ENCODE measurements at places on chromosomes 12 and 14.

DNA sequence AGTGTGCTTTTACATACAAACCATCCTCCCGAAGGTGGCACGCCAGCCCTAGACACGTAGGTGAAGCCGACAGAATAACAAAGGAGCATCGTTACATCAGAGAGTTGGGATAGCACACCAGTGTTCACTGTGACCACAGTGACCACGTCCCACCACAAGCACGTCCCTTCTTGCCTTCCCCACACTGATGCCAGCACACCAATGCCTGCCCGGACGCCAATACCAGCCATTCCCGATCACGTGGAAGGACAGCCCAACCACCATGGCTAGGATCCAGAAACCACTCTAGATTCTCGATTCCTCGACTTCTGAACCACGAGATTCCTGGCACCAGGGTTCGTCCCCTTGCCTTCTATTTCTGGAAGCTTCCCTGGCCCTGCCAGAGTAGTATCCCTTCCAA, 48.0 kb upstream of the GPR68 start:
- no peak for DNase-seq

- no peak for DNase-seq
These were observed 30.1 kb downstream of the IFT43 start for GRCh38 chr14:76015668-76016067.

DNA sequence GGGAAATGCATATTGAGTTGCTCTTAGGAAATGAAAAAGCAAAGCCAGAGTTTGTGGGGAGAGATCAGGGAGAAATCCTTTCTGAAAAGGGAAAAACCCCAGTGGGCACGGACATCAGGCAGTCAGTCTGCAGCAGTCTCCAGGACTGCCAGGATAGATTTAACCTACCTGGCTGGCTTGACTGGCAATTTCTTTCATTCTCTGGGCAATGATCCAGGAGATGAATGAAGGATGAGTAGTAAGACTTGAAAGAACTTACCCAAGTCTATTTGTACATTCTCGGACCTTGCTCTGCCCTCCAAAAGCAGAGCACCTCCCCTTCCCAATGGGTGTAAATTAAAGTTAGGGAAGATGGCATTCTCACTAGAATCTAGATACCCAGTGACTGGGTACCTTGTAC, 42.9 kb downstream of the CMAS start:
- no peak for DNase-seq

GRCh38 chr14:84792722-84793410, 737.1 kb upstream of the FLRT2 start:
- DNase-seq = no peak

- no peak for DNase-seq
These were observed 49.5 kb upstream of the FOXN3 start for GRCh38 chr14:89466484-89466883.

DNA sequence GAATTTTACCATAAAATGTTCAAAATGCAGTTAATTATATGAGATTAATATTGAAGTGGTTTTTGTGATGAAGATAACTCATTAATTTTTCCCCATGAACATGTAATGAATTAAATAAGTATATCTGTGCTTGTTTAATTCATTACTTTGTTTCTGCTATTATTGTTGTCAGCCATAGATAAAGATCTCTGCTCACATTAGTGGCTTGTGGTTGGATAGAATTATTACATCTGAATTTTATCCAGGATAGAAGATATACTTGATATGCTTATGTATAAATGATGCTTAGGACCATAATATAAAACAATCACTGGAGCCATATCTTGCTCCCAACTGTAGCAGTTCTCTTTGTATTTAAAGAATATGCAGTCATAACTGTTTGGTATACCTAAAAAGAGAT, 18.5 kb downstream of the TSPAN19 start:
- DNase-seq = no peak
